ENCODE measurements at places on chromosomes 6 and 20. TPM values are rescaled to one million over a fixed set of nuclear protein-coding genes. Genes with fewer than 3 reads are reported as not detected.

The NR2E1 gene
- total RNA-seq, result not detected

The BIRC7 gene
- 37.4 TPM for total RNA-seq

The OOEP gene
- total RNA-seq, result not detected

The STXBP5 gene
- total RNA-seq, result 23.7 TPM

DNA sequence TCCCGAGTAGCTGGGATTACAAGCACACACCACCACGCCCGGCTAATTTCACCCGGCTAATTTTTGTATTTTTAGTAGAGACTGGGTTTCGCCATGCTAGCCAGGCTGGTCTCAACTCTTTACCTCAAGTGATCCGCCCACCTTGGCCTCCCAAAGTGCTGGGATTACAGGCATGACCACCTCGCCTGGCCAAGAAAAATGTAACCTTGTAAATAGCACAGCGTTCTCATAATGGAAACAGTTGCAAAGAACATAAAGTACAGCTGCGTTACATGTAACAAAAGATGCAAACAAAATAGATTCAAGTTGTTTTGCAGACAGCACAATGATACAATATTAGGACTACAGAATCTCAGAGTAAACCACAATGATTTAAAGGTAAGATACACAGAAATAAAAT, 14.6 kb downstream of the TLDC2 start:
- DNase-seq, result no peak

DNA sequence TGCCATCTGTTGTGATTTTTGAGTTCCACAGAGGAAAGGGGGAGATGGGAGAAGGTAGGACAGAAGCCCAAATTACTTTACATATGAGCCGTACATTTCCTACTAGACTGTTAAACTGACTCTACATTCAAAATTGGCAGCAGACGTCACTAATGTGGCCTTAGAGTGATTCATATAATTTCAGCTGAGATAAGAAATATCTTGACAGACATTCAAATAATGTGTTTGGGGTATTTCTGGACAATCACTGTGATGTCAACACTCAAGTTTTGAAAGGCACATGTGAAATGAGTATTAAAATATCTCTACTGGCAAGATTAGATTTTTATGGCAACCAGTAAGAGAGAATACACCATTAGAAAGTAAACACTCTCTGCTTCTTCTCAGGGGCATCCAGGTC, 104.0 kb downstream of the MTFR2 start:
- no peak for DNase-seq

- DNase-seq, result no peak
Measured at GRCh38 chr6:124888581-124889371, 73.5 kb upstream of the RNF217 start.

DNA sequence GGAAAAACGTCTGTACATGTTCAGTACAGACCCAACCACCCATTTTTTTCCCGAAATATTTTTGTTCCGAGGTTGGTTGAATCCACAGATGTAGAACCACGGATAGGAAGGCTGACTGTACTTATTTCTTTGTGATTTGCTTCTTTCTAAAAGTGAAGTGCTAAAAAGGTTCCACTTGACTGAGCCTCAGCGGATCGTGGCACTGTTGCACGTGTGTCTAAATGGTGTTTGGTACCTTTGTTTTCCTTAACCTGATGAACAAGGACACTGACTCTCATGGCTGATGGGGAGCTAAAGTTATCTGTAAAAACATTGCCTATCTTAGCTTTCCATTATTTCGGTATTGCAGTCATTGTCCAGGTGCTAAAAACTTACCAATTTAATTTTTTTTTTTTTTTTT, 6.2 kb downstream of the BPHL start:
- DNase-seq, result no peak

All from tibial nerve (tissue), 4 donors.